ENCODE measurements at places on chromosomes 5 and 9. TPM values are rescaled to one million over a fixed set of nuclear protein-coding genes. Genes with fewer than 3 reads are reported as not detected.

DNA sequence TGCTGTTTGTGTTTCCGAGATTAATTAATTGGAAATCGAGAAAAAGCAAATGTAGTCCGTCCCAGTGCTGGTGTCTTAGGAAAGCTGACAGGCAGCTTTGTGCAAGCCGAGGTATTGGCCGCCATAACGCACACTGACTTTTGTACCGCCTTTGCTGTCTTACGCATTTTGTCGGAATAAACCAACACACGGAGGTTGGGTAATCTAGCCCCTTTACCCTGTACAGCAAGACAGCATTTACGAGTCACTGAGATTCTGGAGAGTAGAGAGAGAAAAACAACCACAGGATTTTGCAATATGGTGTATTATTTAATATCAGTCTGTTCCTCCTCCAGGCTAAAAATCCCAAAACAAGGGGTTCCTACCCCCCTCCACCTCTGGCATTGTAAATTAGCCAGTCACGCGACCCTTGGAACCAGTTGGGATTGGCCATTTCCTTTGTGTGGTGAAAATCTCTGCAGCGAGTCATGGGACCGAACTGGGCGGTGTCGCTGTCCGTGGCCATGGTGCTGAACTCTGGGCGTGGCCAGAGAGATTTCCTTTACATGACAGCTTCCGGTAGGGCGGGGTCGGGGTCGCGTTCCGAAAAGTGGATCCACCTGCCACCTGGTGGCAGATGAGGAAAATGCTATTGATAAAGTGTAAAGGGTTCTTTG, 10.3 kb upstream of the PCDHB1 start:
- no peak for DNase-seq

GRCh38 chr5:83810511-83810910, 89.9 kb upstream of the HAPLN1 start:
- no peak for DNase-seq

DNA sequence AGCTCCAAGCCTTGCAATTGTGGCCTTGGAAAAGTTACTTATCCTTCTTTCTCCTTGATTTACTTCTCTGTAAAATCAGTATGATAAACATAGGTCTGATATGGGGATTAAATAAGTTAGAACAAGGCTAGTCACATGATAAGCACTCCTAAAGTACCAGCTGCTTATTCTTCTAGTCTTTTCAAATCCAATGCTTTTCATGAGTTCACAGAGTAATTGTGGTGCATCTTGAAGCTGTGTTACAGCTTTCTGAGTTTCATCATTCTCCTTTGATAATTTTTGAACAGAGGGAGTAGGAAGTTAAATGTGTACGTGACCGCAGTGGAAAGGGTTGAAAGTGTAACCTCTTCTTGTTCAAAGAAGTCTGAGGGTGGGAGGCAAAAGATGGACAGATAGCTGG, 38.8 kb upstream of the CCDC112 start:
- no peak for DNase-seq

DNA sequence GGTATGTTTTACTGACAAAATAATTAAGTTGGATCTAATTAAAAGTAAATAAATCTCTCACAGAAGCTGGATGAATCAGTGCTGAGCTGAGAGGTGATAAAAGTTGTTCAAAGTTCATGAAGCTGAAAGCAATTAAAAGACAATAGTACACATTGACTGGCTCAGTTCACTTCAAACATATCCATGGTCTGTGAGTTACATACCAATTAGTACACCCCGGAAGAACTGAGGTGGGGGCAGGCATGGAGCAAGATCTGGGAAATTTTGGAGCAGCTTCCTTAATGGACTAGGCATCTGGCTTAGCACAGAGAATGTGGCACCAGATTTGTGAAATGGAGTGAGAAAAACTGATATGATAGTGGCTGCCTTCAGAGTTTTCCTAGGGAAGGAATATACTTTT, 152.7 kb downstream of the ATP10B start:
- no peak for DNase-seq

Gene IFNA21
- not detected for polyA plus RNA-seq

Gene TMEM215
- not detected for polyA plus RNA-seq

All from AG04450 (cell line).